ENCODE measurements at places on chromosomes 6 and 20. TPM values are rescaled to one million over a fixed set of nuclear protein-coding genes. Genes with fewer than 3 reads are reported as not detected.

- no peak for DNase-seq
These were observed at the start of gene GID8 for GRCh38 chr20:62938105-62938888. Gene GID8 (plus strand): TSS chr20:62938147. CDS start chr20:62941503, 3,356 bp downstream.

DNA sequence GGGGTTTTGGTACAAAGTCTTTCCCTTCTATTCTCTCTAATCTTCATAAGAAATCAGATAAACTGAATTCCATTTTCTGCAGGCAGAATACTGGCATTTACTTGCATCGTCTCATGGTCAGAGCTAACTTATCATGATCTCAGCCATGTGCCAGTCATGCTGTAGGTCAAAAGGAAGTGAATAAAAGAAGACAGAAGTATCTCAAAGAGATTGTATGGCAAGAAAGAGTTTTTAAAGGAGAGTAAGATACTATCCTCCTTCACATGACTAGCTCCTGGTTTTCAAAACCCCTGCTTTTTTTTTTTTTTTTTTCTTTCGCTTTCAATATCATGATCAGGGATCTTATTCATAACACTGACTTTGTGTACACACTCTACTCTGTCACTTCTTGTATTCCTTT lies 398.3 kb downstream of the C6orf118 start:
- DNase-seq, result no peak

LY6G6F gene
- not detected for total RNA-seq

MYMX gene
- not detected for total RNA-seq

DNA sequence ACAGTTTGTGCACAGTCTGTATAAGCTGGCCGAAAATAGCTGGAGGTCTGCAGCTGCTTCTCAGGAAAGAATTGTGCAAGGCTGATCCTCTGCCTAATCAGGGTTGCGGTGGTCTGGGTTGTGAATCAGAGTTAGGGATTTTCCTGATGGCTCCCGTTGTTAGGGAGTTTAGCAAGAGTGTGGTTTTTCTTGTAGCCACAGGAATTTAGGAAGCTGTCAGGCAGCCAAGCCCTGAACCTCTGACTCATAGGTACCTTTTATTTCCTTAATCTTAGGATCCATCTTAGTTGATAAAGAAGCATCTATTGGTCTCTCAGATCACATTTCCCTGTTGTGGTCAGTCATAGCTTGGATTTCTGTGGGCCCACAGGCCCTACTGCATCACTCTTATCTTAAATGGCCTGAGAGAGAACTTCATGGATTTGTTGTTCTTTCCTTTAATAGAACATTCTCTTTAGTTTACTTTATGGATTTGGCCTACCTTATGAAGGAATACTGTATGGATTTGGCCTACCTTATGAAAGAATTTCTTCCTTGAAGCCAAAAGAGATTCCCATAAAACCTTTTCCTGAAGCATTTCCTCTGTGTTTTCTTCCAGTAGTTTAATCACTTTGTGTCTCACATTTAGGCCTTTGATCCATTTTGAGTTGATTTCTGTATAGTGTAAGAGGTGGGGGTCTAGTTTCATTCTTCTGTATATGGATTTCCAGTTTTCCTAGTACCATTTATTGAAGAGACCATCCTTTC lies 10.3 kb downstream of the KIF25 start:
- peak; percentile 28 for DNase-seq

- no peak for DNase-seq
These were observed 442.1 kb downstream of the BCKDHB start for GRCh38 chr6:80548532-80548931.

- no peak for DNase-seq
These were observed 6.4 kb downstream of the PTK6 start for GRCh38 chr20:63530788-63531160.

DNMT3B gene
- total RNA-seq, result 0.39 TPM

Data from gastrocnemius medialis (tissue), 4 donors.